ENCODE measurements at places on chromosomes 7 and 10.

DNA sequence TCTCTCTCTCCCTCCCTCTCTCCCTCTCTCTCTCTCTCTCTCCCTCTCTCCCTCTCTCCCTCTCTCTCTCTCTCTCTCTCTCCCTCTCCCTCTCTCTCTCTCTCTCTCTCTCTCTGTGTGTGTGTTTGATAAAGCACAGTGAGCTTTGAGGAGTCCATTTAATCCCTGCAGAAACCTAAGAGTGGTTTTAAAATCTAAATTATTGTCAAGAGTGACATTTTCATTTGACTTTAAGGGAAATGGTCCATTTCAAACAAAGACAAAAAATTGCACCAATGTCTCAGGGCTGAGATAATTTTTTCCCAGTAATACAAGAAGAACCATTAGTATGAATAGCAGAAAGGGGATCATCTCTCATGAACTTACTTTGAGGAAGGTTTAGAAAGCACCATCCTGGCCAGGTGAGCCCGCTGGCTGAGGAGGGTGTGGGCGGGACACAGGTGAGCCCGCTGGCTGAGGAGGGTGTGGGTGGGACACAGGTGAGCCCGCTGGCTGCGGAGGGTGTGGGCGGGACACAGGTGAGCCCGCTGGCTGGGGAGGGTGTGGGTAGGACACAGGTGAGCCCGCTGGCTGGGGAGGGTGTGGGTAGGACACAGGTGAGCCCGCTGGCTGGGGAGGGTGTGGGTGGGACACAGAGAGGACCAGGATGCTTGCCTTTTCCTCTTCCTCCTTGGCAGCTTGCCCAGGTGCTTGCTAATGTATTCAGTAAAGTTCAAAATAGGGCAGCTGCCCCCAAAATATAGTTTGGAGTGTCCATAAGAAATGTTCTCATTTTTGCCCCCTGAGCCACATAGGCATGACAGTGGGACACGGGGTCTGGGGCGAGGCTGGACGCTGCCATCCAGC is 125.0 kb downstream of the DNAJB6 start:
- no peak for DNase-seq

DNA sequence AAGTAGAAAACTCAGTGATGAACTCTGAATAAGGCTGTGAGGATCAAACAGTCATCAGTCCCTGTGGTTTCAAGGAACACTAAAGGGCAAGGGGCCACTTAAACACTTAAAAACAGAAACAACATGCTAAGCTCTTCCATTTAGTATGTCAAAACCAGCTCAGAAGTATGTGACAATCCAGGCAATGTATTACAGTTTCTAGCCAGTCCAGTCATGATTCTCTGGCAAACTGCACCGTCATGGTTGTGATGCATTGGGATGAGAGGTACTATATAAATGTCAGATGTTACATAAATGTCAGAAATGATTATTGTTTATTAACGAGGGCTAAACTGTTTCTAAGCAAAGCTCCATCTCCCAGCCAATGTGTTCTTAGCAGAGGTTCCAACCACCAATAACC is 4.7 kb upstream of the CREB5 start:
- DNase-seq: no peak

DNA sequence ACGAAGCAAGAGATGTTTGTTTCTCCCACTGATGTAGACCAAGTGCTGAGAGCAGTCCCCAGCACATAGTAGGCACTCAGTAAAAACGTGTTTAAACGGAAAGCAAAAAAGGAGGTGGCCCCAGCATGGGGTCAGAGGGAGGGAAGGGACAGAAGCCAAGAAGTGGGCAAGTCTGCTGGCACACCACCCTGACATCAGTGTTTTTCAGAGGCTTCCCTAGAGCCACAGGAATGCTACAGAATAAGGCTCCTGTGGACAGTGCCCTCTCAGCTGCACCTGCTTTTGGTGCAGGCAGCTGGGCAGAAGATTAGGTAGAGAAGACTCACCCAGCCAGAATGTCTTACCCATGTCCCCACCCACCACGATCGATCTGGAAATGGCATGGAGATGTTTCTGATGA is 8.3 kb upstream of the ANKRD1 start:
- DNase-seq: no peak

DNA sequence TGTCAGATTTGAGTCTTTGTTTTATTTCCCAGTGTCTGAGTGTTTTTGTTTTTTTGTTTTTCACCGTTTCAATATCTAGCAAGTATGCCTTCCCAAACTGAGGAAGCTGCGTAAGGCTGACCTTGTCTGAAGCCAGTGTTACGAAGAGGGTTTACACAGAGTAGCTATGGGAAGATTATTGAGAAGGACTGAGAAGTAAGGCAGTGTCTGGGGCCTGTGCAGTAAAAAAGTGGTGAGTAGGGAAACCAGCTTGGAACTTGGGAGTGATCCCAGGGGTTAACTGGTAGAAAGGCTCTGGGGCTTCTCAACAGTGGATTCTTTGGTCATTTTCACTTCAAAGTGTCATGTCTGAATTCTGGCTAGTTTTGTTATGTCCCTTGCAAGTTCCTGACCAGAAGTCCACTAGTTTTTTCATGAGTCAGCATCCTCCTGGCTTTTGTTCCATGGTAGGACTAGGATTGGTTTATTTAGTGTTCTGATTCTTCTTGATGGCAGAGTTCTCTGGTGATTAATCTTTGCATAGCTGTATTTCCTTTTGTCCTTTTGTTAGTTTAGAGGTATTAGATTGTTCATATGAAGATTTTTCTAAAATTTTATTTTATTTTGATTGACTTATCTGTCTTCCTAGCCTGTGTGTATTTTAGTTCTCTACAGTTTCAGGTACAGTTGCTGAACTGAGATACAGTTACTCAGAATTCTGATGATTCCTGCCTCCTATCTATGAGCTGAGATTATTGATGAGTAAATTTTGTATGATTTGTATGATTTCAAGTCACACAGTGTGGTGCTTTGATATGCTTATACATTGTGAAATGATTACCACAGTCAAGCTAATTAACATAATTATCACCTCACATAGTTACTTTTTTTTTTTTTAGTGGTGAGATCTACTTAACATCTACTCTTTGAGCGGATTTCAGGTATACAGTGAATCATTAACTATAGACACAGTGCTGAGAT is 19.0 kb downstream of the GARS1 start:
- no peak for DNase-seq

- DNase-seq: no peak
These were observed 202.1 kb downstream of the TNS3 start for GRCh38 chr7:47379629-47380324.

DNA sequence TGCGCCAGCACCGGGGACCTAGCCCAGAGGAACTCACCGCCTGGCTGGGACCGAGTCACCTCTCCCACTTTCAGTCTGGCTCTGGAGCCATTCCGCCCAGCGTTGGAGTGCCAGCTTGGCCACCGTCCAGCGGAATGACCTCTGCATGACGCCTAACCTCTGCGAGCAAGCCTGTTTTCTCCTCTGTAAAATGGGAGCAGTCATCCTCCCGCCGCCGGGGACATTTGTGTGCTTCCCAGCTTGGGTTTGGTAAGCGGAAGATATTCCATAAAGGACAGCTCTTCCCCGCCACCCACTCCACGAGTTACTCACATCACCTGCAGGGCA is 1.3 kb upstream of the ZCCHC24 start:
- DNase-seq: no peak

DNA sequence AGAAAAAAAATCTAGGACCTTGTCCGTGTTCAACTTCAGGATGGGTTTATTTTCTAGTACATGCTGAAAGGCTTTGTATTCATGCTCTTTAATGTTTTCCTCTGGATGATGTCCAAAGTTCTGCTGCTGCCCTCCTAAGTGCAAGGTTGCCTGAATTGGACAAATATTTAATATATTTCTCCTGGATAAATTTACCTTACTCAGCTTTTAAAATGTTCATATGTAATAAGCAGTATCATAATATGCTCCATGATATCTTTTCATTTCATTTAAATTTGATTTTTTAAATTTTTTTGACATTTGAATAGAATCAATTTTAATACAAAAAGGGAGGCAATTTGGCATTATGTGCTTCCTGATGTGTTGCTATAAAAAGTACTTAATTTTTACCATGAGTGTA is 95.9 kb upstream of the SLC25A13 start:
- no peak for DNase-seq

- no peak for DNase-seq
These were observed 197.3 kb upstream of the PODXL start for GRCh38 chr7:131753620-131754222.

DNA sequence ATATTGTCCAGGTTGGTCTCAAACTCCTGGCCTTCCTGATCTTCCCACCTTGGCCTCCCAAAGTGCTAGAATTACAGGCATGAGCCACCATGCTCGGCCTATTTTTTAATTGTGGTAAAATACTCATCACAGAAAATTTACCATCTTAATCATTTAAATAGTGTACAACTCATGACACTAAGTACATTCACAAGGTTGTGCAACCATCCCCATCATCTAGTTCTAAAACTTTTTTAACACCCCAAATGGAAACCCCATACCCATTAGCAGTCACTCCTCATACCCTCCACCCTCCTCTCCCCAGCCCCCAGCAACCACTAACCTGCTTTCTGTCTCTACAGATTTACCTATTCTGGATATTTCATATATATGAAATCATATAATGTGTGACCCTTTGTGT is 90.3 kb downstream of the DOCK4 start:
- DNase-seq: no peak

DNA sequence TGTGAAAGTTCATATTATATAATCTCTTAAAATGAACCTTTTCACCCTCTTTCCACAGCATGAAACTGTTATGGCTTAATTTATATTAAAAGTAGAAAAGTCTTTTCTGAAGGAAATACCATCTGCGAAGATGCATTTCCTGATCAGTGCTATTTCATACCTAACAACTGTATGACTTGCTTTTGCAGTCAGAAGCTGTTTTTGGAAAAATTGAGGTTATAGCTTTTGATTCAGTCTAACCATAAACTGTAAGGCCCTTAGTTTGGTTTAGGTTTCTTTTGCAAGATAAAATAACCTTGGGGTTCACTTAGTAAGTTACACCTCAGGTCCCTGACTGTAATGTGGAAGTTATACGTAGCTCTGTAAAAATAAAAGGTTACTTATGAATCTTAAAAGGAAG is 22.7 kb upstream of the PARP12 start:
- DNase-seq: no peak

DNA sequence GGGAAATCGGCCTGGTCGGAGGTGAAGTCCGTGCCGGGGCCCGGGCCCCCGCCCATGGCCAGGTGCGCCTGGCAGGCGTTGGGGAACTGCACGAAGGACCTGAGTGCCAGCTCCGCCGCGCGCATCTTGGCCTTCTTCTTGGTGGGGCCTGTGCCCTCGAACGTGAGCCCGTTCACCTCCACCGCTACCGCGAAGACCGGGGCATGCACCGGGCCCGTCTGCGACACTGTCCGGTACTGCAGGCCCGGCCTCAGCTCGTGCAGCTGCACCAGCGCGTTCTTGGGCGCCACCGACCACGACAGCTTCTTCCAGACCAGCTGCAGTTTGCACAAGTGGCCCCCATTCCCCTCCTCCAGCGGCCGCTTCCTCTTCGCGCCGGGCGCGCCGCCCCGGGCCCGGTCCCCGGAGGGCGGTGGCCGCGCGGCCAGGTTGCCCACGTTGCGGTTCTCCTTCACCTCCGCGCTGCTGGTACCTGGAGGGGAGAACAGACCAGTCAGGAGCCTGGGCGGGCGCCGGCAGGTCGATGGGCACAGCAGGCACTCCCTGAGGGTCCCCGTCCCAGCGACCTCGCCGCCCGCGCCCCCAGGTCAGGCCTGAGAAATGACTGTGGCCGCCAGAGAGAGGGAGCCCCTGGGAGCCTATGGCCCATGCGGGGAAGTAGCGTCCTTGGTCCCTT is 307.4 kb downstream of the WDR37 start:
- no peak for DNase-seq

DNA sequence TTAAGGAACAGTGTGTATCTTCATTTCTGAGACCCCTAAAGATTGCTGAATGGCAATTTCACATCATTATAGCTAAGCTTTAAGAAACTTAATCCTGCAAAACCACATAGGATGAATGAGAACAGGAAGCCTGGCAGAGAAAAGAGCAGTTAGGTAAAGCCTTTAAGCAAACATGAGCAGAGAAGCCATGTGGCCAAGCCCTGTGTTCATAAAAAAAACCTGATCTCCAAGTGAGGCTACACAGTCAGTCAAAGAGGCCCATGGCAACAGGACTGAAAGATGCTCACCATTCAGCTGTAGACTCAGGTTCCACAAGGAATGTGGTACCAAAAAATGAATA is 9.3 kb downstream of the LIPA start:
- DNase-seq: no peak

DNA sequence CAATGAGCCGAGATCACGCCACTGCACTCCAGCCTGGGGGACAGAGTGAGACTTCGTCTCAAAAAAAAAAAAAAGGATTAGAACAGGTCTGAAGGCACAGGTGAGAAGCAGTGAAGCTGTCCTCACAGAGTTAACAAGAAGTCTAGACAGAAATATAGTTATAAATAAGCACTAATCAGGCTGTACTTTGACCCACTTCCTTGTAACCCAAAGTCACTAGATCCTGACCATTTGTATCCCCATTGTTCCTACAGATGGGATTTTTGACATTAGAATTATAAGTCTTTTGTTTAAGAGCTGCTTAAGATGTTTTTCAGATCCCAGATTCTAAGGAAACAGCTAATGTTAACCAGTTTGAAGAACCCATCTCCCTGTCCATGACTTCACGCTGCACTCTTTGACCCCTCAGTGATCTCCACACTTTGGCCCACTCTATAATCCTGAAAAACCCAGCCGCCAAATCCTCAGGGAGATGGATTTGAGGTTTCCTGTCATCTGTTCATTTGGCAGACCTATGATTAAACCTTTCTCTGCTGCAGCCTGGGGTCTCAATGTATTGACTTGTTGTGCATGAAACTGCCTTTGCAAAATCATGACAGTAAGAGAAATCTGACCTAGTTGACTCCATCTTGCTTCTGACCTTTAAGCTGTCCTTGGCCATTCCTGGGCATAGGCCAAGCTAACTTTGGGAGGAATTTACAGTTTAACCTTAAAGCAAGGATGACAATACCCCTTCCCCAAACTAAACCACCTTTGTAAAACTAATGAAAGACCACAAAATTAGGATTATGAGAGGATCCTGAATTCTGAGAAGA is 11.4 kb downstream of the SSMEM1 start:
- no peak for DNase-seq

GRCh38 chr7:69105092-69105491 is 493.2 kb upstream of the AUTS2 start:
- DNase-seq: no peak

GRCh38 chr10:126301701-126302475 is 86.4 kb downstream of the ADAM12 start:
- DNase-seq: no peak

DNA sequence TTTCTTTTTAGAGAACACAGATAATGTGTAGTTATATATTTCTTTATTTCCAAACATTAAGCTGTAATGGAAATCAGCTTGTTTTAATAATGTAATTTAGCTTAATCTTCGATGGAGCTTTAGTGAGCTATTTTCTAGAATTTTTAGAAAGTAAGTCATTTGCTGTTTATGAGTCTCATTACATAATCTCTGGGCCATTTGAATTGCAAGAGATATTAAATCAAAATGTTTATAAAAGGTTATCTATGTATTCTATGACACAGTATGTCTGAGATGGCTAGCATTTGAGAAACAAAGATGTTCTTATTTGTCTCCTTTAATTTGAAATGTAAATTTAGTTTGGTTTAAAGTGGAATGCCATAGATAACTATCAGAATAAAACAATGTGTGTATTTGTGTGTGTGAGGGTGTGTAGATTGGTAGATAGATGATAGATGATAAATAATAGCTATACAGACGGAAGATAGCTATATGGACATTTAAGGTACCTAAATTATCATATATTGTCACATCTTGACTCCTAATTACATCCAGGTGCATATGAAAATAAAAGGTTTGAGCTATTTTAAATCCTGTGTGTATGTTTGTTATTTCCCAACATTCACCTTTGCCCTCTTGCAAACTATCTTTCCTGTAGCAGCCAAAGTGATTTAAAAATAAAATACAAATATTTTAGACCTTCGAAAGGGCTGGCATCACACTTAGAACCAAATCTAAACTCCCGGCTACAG is 478.0 kb upstream of the KLF6 start:
- DNase-seq: no peak

All from stimulated activated CD8-positive, alpha-beta memory T cell treated with anti-CD3 and anti-CD28 coated beads, Interleukin-4, amount 100 ng/mL, for 1 hour (primary cell).